Stimulated activated CD4-positive, alpha-beta T cell treated with anti-CD3 and anti-CD28 coated beads, Interleukin-12 subunit alpha, Interleukin-12 subunit beta, amount 100 ng/mL, for 4 hours (primary cell): ENCODE measurements at places on chromosomes 11 and 22.

DNA sequence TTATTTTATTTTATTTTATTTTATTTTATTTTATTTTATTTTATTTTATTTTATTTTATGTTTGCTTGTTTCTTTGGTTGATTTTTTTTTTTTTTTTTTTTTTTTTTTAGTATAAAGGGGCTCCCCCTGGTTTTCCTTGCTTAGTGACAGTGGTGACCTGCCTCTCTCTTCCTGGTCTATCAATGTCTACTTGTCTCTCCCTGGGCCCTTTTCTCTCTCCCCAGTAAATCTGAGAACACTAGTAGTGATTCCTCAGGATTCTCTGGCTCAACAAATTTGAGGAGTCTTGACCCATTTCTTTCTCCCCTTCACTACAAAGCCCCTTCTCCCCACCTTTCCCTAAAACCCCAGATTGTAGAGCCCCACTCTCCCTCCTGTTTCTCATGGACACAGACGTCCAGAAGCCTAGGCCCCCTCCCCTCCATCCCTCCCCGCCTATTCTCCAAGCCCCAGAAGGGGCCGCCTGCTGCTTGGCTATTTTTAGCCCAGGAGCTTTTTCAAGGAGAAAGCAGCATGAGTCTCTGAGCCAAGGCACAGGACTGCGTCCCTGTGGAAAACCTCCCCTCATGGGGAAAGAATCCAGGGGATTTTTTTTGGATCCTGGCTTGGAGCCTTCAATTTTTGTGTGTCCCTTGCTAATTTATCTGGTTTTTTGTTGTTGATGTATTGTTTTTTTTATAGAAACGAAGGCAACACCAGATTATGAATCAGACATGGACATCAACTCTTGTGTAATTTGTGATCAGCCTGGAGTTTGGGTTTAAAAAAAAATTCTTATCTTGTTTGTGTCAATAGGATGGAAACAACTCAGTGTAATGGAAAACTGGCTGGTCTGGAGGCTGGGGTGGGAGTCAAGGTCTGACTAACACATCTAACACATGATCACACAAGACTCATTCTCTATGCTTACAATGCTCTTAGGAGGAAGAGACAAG is 17.5 kb upstream of the ACCSL start:
- no peak for DNase-seq

DNA sequence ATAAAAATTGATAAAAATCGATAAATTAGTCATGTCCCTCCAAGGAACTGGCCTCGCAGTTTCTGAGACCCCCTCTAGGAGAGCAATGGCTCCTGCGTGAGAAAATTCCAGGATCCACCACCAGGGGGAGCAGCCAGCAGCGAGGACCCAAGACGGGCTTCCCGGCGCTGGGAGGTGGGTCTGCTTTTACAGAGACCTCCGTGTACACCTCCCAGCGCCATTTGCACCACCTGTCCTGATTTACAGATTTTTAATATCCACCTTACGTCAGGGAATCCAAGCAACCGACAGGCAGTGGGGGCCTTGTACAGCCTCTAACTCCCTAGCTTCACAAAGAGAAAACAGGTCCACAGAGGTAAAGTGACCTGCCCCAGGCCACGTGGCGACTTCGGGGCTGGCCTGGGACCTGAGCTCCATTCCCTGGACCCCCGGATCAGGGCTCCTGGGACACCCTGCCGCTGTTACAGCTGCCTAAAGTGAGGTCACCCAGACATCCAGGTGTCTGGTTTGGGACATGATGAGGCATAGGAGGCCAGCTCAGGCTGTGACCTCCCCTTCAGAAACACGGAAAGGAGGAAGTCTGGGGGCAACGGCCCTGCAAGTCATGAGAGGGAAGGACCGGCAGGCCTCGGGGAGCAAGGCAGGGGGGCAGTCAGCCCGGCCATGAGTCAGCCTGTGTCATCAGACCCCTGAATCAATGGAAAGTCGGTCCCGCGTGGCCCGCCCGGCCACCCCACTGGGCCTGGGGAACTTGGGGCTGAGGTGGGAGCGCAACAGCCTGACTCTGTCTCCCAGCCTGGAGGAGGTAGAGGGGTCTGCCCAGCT is 3.5 kb downstream of the OSM start:
- peak; percentile 85 for DNase-seq

DNA sequence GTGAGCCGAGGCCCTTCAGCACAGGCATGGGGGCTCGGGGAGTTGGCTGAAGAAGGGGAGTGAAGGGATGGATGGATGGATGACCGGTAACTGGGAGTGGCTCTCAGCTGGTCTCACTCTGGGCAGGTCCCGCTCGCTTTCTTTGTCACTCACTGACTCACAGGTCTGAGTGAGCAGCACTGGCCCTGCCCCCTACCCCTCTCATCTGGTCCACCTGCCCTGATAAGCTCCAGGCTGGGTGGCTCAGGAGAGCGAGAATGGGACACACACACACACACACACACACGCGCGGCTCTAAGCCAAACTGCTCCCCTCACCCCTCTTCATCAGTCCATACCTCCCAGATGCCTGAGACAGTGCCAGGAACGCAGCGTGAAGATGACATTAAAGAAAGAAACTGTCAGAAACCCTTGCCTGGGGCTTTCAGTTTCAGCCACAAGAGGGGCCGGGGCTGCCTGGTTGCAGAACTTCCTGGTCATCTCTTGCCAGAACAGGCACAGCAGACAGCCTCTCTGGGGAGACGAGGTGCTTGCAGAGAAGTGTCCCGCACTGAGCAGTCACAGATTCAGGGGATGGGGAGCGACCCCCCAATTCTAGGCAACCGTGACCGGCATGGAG is 16.5 kb upstream of the SHISAL1 start:
- no peak for DNase-seq

DNA sequence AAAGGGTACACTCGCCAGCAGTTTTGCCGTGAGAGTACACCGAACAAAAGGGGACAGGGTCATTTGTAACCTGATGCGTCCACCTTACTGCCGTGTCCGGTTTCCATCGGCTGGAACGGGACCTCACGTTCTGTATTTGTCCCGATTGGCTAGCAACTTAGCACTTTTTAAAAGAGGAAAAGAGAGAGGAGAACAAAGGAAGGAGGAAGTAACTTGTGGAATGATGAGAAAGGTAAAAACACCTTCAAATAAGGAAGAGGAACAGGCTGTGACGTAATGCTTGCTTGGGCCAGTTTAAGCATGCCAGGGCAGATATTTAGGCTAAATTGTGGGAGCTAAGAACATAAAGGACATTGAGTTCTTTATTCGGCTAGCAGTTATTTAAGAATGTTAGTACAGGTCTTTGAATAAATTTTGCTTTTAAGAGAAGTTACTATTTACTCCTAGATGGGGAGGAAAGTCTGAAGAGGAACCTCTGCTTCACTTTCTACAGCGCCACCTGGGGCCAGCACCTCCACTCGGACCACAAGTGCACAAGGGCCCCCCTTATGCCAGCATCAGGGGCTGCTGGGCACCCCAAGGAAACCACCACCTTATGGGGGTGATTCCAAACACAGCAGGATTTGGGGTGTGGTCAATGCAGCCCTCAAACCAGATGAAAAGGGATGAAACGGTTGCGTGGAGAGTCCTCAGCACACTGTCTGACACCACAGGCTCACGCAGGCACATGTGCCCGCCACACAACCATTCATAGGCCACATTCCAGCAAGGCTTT is 5.8 kb downstream of the ARSA start:
- DNase-seq = no peak

DNA sequence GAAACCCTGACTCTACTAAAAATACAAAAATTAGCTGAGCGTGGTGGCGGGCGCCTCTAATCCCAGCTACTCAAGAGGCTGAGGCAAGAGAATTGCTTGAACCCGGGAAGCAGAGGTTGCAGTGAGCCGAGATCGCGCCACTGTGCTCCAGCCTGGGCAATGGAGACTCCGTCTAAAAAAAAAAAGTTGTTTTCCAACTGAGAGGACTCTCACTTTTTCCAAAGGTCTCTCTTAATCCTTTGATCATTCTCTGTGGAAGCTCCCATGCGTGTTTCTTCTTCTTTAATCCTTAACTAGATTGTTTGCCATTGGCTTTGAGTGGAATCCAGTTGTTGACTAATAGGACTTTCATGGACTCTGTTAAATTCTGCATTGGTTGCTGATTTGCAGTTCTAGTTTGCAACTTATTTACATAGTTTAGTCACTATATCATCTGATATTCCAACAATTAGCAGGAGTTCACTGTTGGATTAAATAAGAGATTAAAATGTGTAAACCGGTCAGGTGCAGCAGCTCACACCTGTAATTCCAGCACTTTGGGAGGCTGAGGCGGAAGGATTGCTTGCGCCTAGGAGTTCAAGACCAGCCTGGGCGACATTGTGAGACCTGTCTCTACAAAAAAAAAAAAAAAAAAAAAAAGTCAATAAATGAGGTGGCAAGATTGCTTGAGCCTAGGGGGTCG is 79.7 kb downstream of the C22orf31 start:
- no peak for DNase-seq

- no peak for DNase-seq
Measured at GRCh38 chr22:44584256-44584902, 86.3 kb upstream of the RTL6 start.
